ENCODE measurements at places on chromosomes 6 and 20.

- DNase-seq, result no peak
Observed at GRCh38 chr6:131117878-131118277, 17.4 kb upstream of the AKAP7 start.

GRCh38 chr6:12578751-12579150, 137.8 kb upstream of the PHACTR1 start:
- peak; percentile 51 for DNase-seq

DNA sequence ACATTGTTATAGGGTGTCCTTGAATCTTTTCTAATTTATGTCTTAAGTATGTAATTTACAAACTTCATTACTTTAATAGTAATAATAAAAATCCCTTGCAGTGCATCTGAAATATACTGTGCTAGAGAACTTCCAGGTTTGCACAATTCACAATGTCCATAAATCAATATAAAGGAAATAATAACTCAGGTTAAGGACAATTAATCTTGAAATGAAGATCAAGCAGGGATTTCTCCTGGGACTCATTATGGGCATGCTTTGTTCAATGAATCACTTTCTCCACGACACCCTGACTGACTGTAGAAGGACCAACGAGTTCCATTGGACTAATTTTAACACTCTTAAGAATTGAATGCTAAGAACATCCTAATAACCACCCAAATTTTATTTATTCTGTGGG, 110.0 kb downstream of the PHACTR1 start:
- DNase-seq, result no peak

DNA sequence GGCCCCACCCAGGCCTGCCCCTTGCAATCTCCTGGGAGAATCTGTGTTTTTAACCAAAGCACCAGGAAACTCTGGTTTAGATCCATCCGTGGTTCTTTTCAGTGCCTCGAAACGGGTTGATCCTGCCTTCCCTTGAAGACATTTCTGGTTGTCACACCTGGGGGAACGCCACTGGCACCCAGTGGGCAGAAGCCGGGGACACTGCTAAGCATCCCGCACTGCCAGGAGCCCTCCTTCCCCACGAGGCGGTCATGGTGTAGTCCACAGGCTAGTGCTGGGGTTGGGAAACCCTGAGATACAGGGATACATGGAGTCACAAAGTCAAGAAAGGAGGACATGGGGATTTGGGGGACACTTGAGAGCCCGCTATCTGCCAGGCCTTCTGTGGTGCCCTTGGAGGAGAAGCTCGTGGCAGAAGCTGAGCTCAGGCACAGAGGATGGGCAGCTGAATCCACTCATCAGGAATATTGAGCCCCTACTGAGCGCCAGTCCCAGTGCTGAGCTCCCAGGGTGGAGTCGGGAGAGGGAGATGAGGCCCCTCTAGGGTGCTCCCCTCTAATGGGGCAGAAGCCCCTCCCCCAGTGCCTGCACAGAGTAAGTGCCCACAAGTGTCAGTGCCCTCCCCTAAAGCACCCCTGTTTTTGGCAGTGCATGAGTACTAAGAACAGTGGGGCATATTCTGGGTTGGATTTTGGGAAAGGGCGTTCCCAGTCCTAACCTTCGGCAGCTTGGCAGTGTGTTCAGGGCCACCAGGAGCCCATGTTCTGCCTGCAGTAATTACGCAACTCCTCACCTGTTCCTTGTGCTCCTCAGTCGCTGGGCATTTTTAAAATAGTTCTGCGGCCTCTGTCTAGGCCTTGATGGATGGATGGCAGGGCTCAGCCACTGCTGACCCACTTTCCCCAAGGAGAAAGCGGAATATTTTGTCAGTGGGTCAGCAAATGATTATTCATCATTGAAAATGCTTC, 25.6 kb upstream of the PHACTR3 start:
- no peak for DNase-seq

- no peak for DNase-seq
Observed at GRCh38 chr20:57630061-57630460, 9.8 kb upstream of the ZBP1 start.

GRCh38 chr6:7107578-7108195, at the start of gene RREB1:
RREB1 (plus strand) TSS chr6:7107961; CDS start chr6:7181912, 73,951 bp downstream.
- peak; percentile 53 for DNase-seq

DNA sequence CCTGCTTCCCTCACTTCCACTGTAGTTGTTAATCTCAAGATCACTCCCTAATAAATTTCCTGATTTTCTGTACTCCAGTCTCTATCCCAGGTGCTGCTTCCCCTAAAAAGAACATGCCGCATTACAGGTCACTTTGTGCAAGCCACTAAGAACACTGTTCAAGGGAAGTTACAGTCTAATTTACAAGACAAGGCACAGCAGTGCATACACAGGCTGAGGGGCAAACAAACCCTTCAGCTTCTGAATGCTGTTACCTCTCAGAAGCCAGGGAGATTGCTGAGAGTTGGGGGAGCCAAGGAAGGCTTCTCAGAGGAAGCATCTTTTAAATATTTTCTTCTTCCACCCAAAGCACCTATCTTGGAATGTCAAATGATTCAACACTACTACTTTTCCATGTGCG, 445.3 kb upstream of the FLRT3 start:
- DNase-seq, result no peak

GRCh38 chr6:110551088-110551487, 74.7 kb upstream of the SLC22A16 start:
- no peak for DNase-seq

DNA sequence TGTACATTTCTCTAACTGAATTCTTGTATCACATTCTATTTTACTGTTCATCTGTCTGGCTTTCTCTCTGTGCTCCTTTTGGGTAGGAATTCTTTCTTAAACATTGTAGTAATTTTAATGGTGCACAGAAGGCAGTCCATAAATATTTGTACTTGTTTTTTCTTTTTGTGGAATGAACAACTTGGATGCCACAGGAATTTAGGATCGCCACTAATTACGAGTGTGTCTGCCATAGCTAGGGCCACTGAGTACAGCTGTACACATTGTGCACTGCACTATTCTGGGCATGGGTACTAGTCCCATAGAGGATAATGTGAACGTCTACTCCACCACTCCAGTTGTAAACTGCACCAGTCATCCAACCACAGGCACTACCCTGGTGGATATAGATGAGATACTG, 39.3 kb upstream of the TMEM200A start:
- no peak for DNase-seq

DNA sequence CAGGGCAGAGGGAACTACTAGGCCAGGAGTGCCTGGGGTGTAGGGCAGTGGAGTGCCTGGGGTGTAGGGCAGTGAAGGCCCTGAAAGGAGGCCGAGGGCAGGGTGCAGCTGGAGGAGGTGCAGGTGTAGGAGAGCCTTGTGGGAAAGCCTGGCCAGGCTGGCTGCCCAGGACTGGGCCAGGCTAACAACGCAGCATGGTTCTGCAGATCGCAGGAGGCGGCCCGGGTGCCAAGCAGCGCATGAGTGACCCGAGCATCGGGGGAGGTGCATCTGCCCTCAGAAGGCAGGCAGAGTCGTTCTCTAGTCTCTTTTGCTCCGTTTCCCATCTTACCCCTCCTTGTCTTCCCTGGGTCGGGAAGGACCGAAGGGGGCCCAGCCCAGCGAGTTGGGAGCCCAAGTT, 151.5 kb upstream of the PHACTR3 start:
- DNase-seq, result no peak

- DNase-seq, result no peak
Observed at GRCh38 chr6:52739627-52740026, 23.6 kb downstream of the GSTA2 start.

All from fibroblast of mammary gland (primary cell).